SJSA1 (cell line): ENCODE measurements at places on chromosomes 2 and 18. TPM values are rescaled to one million over a fixed set of nuclear protein-coding genes. Genes with fewer than 3 reads are reported as not detected.

DNA sequence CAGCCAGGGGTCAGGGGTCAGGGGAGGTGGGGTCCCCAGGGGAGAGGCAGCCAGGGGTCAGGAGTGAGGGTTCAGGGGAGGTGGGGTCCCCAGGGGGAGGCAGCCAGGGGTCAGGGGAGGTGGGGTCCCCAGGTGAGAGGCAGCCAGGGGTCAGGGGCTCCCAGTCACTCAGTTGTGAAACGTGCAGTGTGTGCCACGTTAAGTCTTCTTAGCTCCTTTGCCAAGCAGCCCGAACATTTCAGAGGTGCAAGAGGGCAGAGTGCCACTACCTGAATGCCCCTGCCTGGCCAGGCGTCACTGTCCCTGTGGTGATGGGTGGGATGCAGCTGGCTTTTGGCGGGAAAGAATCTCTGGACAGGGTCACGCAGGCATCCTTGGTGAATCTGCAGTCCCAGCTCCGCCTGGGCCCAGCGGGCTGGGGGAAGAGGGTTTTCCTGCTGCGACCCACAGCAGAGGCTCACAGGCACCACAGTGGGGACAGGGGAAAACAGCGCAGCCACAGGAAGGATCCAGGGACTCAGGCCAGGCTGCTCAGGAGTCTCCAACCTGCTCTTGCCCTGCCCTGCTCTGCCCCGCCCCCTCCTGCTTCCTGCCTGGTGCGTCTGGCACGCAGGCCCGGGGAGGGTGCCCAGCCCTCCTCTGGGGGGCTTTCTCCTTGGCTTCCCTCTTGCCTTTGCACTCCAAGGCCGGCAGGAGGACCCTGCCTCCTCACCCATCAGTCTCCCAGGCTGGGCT lies 188.3 kb downstream of the TWIST2 start:
- H3K36me3 ChIP-seq = no peaks in the 10 kb centered on the region
- H3K4me1 ChIP-seq = no peaks in the 10 kb centered on the region
- DNase-seq = no peak
- no peak overlapping the region for H3K4me3 ChIP-seq
- H3K27ac ChIP-seq = no peak overlapping the region

GRCh38 chr2:160407393-160408172 lies 86.0 kb downstream of the RBMS1 start:
- no peaks in the 10 kb centered on the region for H3K27me3 ChIP-seq
- H3K4me3 ChIP-seq = peak overlapping the region; percentile 93
- peak; percentile 81 for DNase-seq
- H3K36me3 ChIP-seq = peaks cover 8% of the 10 kb centered on the region

DNA sequence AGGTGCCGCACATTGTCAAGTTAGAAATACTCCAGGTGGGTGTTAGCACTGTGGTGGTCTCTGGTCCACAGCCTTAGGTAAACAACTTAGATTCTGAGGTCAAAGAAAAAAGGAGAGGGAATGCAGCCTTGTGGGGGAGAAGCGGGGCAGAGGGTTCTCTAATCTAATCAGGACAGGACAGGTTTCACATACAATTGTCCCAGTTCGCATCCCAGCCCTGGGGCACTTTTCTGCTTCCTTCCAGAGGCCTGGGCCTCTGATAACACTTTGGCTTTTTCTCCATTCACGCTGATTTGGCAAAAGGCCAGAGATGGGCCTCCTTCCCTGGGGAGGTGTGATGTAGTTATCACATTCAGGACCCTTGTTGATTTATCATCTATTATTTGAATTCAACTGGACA lies 32.5 kb downstream of the SLC1A4 start:
- peaks cover 12% of the 10 kb centered on the region for H3K4me1 ChIP-seq
- no peaks in the 10 kb centered on the region for H3K27me3 ChIP-seq
- no peak overlapping the region for H3K4me3 ChIP-seq
- peaks cover 35% of the 10 kb centered on the region for H3K36me3 ChIP-seq
- no peak for DNase-seq

DNA sequence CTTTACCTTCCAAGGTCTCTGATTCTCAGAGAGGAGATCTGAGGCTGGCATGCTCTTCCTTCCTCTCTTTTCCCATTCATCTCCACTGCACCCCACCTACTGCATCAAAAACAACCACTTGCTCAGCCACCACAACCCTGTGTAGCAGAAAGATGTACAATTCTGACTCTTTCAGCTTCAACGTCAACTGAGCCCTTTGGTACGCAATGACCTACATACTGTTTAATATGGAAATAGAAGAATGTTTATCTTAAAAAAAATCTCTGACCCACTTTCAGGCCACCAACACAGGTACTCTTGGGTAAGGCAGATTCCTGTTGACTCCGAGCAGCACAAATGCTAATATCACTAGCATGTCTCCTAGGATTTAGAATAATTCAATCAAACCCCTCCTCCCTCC lies 76.2 kb upstream of the AFF3 start:
- H3K4me3 ChIP-seq = no peak overlapping the region
- no peak for DNase-seq
- H3K4me1 ChIP-seq = no peaks in the 10 kb centered on the region
- H3K27me3 ChIP-seq = no peaks in the 10 kb centered on the region
- H3K36me3 ChIP-seq = no peaks in the 10 kb centered on the region
- no peak overlapping the region for H3K27ac ChIP-seq

DNA sequence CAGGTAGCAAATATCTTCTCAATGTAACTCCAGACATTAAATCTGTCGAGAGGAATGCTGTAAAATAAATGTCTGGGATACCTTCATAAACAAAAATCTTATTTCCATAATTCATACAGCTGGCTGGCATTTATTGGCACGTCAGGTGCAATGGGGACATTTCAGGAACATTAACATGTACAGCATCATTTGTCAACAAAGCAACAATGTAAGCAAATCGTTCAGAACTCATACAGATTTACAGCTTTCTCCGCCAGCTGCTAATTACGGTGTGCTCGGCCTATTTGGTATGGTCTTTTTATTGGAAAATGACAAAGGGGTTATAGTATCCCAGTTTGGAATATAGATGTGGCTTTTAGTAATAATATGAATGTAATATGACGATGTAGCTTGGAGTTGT lies 464.9 kb downstream of the ARHGAP15 start:
- DNase-seq = no peak
- no peak overlapping the region for H3K27ac ChIP-seq
- H3K27me3 ChIP-seq = no peaks in the 10 kb centered on the region

GRCh38 chr2:97728091-97728731 lies 14.8 kb downstream of the ZAP70 start:
- no peak overlapping the region for H3K4me3 ChIP-seq
- H3K36me3 ChIP-seq = no peaks in the 10 kb centered on the region
- no peaks in the 10 kb centered on the region for H3K4me1 ChIP-seq
- 0 out of 2 replicates have a peak, but pooled peaks cover 3% of the 10 kb centered on the region for H3K27me3 ChIP-seq
- DNase-seq = no peak

Gene DLX1
- 4.7 and 4.9 TPM in 2 replicates for total RNA-seq

Gene RRM2
- 180 and 209 TPM in 2 replicates for total RNA-seq
